ENCODE measurements at places on chromosomes 6 and 20.

- no peak for DNase-seq
These were observed 55.2 kb upstream of the PREP start for GRCh38 chr6:105458084-105458483.

DNA sequence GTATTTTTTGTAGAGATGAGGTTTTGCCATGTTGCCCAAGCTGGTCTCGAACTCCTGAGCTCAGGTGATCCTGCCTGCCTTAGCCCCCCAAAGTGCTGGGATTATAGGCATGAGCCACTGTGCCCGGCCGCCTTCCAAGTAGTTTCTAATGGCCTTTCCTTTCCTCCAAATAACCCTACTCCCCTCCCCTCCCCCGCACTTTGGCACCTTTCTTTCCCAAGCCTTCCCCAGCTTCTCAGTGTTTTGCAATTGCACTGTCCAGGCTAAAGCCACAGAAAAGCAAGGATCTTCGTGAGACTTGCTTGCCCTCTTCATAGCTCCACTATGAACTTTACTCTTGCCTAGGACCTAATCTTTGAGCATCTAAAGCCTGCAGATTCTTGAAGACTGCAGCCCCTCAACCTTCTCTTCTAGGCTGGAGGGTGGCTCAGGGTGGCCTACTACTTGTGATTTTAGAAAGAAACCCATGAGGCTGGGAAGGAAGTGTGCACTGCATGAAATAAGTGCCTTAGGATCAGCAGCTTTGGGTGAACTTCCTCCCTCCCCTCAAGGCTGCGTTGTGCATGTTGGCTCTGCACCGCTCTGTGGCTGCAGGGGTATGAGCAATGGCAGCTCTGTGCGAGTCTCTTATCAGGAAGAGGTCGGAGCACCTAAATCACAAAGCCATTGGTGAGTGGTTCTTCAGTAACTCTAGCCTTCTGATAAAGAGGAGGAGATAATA, 152.4 kb upstream of the SNX9 start:
- DNase-seq, result no peak

DNA sequence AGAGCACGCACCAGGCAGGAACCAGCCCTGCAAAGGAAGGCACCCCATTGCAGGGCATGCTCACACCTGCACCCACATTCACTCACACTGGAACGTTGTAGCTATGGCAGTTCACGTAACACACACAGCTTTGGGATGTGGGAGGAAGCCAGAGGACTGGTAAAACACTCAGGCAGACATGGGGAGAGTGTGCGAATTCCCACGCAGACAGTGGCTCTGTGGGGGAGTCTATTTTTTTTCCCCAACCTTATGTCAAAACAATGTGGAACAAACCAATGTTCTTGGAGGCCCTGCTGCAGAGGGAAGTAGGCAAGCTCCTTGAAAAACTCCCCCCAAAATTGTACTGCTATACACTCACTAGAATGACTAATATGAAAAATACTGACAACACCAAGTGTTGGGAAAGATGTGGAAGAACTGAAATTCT, 91.0 kb downstream of the PPP1R14C start:
- DNase-seq, result no peak

GRCh38 chr6:139439349-139439748, 64.9 kb upstream of the CITED2 start:
- no peak for DNase-seq
